ENCODE measurements at places on chromosomes 2 and 18.

- no peak for DNase-seq
Observed at GRCh38 chr2:197958592-197959150, 154.3 kb downstream of the PLCL1 start.

GRCh38 chr2:119488245-119489214, 35.8 kb downstream of the SCTR start:
- DNase-seq, result no peak

GRCh38 chr18:23810396-23810795, 121.1 kb downstream of the LAMA3 start:
- no peak for DNase-seq

DNA sequence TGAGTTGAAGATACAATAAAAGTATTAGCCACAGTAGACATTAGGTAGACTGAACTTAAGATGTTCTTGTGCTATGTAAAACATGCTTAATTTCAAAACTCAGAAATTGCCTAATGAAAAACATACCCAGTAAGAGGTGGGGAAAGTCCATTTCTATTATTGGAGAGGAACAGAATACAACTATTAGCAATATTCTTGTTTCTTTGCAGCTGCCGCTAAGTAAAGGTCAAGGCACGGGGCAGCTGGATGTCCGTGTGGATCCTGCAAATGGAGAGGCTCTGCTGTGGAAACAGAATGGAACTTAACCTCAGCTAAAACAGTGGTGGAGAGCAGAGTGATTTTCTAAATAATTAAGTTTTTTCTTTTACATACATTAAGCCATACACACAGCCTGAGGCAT, 139.2 kb upstream of the ARHGAP28 start:
- no peak for DNase-seq
